ENCODE measurements at places on chromosomes 3 and 15. TPM values are rescaled to one million over a fixed set of nuclear protein-coding genes. Genes with fewer than 3 reads are reported as not detected.

The RFTN1 gene
- polyA plus RNA-seq, result 33.2 TPM

The FETUB gene
- polyA plus RNA-seq, result not detected

The ZMYND10 gene
- polyA plus RNA-seq, result 3.6 TPM

The P2RY14 gene
- polyA plus RNA-seq, result 0.90 TPM

The ZBTB47 gene
- polyA plus RNA-seq, result 15.5 TPM

The ARHGAP11A gene
- 32.9 TPM for polyA plus RNA-seq

The LSMEM2 gene
- polyA plus RNA-seq, result 0.73 TPM

The STIMATE gene
- 15.5 TPM for polyA plus RNA-seq

The OXSR1 gene
- 49.5 TPM for polyA plus RNA-seq

The ALCAM gene
- 168 TPM for polyA plus RNA-seq

Data from right renal pelvis (tissue), 4 donors.